ENCODE measurements at places on chromosomes 5 and 9. TPM values are rescaled to one million over a fixed set of nuclear protein-coding genes. Genes with fewer than 3 reads are reported as not detected.
A peak's percentile ranks its signal among the peaks of the same experiment; 100 is the strongest.

Gene INSL6
- total RNA-seq: not detected

Gene SH2D3C
- not detected for total RNA-seq

GRCh38 chr5:95846554-95847260 lies 24.2 kb upstream of the GLRX start:
- no peak for DNase-seq

GRCh38 chr9:20396509-20396908 lies 225.8 kb downstream of the MLLT3 start:
- DNase-seq: no peak

DNA sequence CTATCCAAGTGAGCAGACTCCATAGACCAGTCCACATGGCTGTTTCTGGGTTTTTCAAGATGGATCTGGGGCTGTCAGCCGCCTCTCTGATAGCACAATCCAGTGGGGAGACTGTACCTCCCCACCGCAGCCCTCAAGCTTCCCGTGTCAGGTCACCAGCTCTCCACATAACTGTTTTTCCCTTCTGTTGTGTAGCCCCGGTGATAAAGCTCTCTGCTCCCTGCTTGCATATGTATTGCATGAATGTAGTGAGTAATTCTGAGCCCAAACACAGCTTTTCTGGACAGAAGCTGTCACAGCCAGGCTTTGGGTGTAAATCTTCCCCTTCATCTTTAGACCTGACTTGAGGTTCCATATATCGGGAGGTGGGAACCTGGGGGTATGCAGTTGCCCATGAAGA lies 23.1 kb upstream of the CFAP157 start:
- DNase-seq: no peak

GRCh38 chr5:153755913-153756500 lies 265.5 kb downstream of the GRIA1 start:
- no peak for DNase-seq

DNA sequence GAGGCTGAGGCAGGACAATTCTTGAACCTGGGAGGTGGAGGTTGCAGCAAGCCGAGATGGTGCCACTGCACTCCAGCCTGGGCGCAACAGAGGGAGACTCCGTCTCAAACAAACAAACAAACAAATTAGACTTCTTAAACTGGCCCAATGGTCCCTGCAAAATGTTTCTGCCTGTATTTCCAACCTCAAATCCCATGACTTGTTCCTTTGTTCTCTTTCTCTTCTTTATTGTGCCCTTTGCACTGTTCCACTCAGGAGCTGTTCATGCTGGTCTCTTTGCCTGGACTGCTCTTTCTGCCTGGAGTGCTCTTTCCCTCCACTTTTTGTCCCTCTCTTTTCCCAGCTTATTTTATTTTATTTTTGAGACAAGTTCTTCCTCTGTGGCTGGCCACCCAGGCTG lies 4.1 kb downstream of the RABEPK start:
- DNase-seq: no peak

GRCh38 chr5:118832974-118833373 lies 155.4 kb downstream of the DTWD2 start:
- DNase-seq: no peak

DNA sequence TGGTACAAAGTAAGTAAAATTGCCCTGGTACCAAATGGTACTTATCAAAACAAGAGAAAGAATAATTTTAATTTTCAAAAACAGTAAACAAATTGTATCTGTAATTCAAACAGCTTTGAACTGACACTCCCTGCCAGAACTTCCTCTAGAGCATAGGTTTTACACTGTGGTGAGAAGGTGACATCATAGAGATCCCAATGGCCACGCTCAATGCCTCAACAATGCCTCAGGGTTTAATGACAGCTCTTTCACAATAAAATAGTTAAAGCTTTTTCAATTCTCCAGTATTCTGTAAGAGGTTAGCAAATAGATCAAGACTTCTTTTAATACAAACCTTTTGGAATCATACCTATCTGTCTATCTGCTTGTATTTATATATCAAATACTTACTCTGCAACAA lies 437.1 kb downstream of the PRR16 start:
- DNase-seq: peak; percentile 2
